ENCODE measurements at places on chromosomes 3 and 15. TPM values are rescaled to one million over a fixed set of nuclear protein-coding genes. Genes with fewer than 3 reads are reported as not detected.

DNA sequence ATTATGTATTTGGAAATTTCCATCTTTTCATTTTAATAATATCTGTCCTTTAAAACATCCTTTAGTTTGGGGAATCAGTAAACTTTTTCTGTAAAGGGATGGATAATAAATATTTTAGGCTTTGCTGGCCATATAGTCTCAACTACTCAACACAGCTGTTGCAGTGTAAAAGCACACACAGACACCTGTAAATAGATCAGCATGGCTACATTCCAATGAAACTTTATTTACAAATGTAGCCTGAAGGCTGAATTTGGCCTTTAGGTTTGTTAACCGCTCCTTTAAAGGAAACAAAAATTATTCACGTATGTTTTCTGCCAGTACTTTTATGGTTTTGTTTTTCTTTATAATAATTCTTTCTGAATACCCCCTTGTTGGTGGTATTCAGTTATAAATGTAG, 184.8 kb downstream of the ADAMTSL3 start:
- DNase-seq = no peak

The SYNPR gene
- not detected for total RNA-seq

- no peak for DNase-seq
Measured at GRCh38 chr15:39502082-39502447, 78.8 kb upstream of the THBS1 start.

The CADM2 gene
- 6.6 TPM for total RNA-seq

The GABRG3 gene
- not detected for total RNA-seq

Measured in uterus (tissue), 4 donors.